ENCODE measurements at places on chromosomes 5 and 9.

DNA sequence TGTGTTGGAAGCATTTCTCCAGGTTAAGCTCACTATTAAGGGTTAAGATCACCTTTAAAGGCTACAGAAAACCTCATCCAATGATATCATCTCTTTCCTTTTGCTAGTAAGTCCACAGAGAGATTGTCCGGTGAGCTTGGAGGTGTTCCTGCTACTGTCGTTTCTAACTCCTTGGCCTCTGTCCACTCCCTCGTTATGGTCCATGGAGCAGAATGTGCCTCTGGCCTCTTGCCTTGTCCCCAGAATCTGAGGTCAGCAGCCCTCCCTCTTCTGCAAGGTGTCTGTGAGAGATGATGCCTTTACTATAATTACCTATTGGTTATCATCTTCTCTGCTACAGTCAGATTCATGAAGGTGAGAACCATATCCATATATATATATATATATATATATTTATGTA is 15.0 kb downstream of the ORM2 start:
- no peak for DNase-seq

GRCh38 chr5:27854243-27854852 is 816.0 kb upstream of the CDH9 start:
- DNase-seq, result no peak

DNA sequence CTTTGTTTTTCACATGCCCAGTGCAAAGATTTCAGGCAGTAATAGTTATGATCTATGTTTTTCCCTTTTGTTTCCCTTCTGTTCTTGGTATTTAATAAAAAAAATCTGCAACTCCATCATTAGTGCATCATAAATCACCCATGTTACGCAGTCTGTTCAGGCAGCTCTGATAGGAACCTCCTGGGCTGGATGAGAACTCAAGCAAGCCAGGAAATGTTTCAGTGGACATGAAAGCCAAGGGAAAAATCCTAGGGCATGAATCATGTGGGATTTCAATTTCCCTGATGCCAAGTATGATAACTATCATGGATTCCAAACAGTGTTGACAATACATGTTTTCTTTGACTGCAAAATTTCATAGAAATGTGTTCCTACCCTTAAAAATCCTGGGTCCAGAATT is 119.7 kb upstream of the TARS1 start:
- no peak for DNase-seq

GRCh38 chr5:134247428-134248224 is 21.8 kb upstream of the PPP2CA start:
- no peak for DNase-seq

- DNase-seq, result no peak
Observed at GRCh38 chr5:68141494-68141893, 74.1 kb upstream of the PIK3R1 start.

- no peak for DNase-seq
Observed at GRCh38 chr5:15827741-15828140, 327.8 kb downstream of the FBXL7 start.

GRCh38 chr5:124859027-124859426 is 112.6 kb upstream of the ZNF608 start:
- DNase-seq, result no peak

- no peak for DNase-seq
Observed at GRCh38 chr5:86546044-86546443, 71.7 kb upstream of the COX7C start.

DNA sequence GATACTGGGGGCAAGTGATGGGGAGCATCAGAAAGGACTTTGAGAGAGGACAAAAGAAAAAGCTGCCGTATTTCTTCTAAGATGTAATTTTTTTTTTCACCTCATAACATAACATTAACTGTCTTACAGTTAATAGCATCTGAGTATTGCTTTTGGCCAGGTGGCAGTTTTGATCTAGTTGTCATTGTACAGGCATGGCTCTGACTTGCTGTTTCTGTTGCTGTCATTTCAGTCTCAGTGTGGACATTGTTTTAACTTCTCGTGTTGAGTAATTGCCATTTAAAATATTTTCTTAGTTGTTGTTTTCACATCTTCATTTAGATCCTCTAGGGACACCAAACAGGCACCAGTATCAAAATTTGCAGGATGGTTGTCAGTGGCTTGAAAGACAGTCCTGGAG is 12.4 kb downstream of the SMAD5 start:
- no peak for DNase-seq

GRCh38 chr5:107129051-107129450 is 541.7 kb downstream of the EFNA5 start:
- no peak for DNase-seq

GRCh38 chr9:113594484-113595299 is 131.2 kb downstream of the RGS3 start:
- DNase-seq, result peak; percentile 68

DNA sequence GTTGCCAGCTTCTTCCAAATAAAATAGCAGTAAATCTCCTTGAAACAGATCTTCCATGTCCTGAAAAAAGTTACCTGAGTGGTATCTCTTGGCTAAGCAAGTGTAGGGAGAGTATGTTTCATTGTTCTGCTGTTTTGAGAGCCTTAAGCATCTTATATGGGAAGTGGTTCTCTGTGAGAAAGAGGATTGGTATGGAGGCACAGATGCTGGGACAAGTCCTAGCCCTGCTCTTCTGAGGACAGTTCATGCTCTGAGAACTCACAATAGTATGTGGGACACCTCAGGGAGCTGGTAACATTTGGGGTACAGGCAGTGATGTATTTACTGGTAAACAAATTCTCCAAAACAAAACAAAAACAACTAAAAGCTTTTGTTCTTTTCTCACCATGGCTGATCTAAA is 2.0 kb downstream of the PPP3R2 start:
- no peak for DNase-seq

GRCh38 chr9:125883565-125884217 is 136.5 kb downstream of the PBX3 start:
- no peak for DNase-seq

- no peak for DNase-seq
Observed at GRCh38 chr9:134050726-134051125, 17.1 kb downstream of the BRD3 start.

GRCh38 chr5:71589903-71590302 is 2.8 kb downstream of the MCCC2 start:
- no peak for DNase-seq

DNA sequence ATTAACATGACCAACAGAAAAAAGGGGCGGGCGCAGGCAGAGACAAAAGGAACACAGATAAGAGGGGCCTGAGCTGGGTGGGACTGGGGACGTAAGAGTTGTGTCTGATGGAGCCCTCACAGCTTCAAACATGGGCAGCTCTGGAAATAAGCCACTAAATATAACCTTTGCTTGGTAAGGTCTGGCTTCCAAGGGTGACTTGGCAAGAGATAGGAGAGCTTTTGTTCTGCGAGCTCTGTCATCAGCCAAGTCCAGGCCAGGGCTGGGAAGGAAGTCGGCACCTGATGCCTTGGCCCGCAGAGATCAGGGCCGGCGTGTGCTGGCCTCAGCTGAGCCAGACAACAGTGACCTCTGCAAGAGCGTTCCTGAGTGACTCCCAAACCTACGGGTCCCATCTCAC is 11.8 kb downstream of the TRUB2 start:
- DNase-seq, result peak; percentile 60

GRCh38 chr5:62731022-62731421 is 152.4 kb downstream of the LRRC70 start:
- DNase-seq, result no peak

GRCh38 chr5:41788941-41789368 is 81.3 kb downstream of the OXCT1 start:
- DNase-seq, result no peak

GRCh38 chr5:168104811-168105481 is 186.5 kb upstream of the WWC1 start:
- DNase-seq, result no peak

DNA sequence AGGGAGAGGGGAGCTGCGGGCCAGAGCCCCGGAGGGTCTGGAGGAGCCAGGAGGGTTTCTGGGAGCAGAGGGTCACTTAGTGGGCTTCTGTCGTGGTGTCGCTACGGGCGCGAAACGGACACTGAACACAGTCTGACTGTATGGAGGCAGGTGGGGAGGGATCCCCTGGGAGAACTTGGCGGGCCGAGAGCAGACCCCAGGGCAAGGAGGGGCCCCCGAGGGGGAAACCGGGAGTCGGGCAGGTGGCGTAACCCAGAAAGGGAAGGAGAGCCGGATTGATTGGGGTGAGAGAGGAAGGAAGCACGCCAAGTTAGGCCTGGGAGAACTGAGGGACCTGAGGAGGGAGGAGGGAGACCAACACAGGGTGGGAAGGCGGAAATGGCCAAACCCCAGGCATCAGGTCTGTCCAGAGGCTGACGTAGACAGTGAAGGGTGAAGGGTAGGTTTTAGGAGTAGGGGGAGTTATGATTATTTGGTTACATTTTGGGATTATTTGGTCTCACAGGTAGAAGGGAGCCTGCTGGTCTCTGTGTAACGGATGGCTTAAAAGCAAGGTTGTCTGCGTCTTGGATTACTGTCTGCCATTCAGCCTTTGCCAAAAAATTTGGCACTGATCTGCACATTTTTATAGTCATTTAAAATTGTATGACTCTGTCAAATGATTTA is 3.3 kb upstream of the MSMP start:
- peak; percentile 58 for DNase-seq

DNA sequence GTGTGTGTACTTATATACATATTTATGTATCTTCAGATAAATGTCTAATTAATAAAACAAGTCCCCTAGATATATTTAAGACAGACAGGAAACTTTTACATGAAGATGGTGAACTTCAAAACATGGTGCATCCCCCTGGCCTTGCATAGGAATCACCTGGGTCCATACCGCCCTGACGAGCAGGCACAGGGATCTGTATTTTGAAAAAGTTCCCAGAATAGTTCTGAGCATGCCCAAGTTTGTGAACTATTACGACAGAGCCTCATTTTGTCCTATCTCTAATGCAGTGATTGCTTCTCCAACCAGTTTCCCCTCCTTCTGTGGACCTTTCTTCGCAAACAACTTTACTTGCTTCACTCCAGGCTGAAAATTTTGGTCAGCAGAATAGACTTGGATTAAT is 98.1 kb downstream of the APBA1 start:
- DNase-seq, result no peak

DNA sequence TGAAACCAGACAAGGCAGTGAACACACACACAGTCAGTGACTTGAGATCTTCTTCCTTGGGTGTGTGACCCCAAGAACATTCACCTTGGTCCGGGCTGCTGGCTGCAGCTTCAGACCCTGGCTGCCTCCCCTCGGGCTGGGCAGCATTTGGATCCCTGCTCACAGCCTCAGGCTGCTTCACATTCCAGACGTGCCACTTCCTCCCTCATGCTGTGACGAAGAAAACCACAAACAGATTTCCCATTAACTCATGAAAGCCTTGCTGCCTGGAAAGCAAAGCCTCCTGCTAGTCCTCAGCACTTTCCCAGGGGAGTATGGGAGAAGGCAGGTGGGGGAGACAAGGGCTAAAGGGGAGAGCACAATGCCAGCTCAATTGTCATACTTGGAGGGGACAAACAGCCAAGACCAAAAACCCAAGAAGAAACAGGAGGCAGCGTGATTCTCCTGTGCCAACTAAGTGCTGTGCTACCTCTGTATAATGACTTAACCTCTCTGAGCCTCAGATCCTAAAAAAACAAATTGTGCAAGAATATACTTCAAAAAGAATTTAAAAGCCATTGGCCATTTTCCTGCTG is 594.6 kb upstream of the BRINP1 start:
- no peak for DNase-seq

GRCh38 chr5:113271015-113271414 is 163.8 kb downstream of the TSSK1B start:
- DNase-seq, result no peak

DNA sequence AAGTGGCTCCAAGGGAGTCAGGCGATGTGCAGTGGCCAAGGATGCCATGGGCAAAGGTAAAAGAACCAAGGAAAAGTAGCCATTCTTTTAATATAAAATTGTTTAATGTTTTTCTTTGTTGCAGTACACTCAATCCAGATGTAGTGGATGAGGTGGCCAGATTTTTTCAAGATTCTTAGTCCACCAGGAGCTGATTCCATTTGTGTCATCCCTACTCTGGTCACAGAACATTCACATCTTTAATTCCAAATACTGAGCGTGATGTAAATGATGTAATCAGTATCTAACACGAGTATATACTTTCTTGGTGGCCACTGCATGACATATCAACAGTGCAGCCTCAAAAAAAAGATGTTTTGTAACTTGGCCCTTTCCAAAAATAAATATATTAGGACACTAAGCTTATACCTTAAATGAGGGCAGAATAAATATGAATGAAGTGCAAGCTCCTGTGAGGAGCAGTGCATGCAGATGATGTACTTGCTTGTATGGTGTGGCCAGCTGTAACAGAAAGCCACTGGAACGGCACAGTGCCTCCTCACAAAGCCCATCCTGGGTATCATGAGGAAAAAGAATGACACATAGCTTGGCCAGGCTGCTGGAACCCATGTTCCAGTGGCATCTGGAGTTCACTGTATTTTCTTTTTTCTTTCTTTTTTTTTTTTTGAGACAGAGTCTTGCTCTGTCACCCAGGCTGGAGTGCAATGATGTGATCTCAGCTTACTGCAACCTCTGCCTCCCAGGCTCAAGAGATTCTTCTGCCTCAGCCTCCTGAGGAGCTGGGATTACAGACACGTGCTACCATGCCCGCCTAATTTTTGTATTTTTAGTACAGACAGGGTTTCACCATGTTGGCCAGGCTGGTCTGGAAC is 6.5 kb upstream of the SPATA24 start:
- DNase-seq, result no peak

DNA sequence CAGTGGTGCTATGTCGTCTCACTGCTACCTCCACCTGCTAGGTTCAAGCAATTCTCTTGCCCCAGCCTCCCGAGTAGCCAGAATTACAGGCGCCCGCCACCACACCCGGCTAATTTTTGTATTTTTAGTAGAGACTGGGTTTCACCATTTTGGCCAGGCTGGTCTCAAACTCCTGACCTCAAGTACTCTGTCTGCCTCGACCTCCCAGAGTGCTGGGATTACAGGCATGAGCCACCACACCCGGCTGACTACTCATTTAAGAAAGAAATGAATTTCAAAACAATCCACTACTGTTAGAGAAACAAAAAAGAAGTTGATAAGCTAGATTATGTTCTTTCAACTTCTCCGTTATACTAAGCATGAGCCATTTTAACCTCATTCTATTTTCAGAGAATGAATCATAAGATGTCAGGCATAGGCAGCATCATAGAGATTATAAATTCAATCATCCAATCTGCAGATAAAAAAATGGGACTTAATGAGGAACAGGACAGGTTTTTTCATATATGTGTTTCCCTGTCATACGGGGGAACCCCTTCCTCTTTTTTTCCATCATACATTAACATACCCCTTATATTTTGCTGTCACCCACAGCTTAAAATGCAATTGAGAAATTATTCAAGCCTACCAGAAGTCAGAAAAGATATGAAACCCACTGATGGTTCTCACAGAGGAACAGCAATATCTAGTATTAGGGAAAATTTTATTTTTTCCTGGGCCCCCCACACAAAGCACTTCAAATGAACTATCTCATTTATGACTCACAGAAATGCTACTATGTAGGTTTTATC is 26.5 kb upstream of the ADRB2 start:
- DNase-seq, result no peak

GRCh38 chr5:77867914-77868313 is 91.8 kb upstream of the TBCA start:
- no peak for DNase-seq

GRCh38 chr9:34179213-34180136 is 632 bp downstream of the UBAP1 start:
- no peak for DNase-seq
